ENCODE measurements at places on chromosomes 1 and 21.
A peak's percentile ranks its signal among the peaks of the same experiment; 100 is the strongest.

- DNase-seq: no peak
Observed at GRCh38 chr1:154861607-154862094, 8.4 kb downstream of the KCNN3 start.

DNA sequence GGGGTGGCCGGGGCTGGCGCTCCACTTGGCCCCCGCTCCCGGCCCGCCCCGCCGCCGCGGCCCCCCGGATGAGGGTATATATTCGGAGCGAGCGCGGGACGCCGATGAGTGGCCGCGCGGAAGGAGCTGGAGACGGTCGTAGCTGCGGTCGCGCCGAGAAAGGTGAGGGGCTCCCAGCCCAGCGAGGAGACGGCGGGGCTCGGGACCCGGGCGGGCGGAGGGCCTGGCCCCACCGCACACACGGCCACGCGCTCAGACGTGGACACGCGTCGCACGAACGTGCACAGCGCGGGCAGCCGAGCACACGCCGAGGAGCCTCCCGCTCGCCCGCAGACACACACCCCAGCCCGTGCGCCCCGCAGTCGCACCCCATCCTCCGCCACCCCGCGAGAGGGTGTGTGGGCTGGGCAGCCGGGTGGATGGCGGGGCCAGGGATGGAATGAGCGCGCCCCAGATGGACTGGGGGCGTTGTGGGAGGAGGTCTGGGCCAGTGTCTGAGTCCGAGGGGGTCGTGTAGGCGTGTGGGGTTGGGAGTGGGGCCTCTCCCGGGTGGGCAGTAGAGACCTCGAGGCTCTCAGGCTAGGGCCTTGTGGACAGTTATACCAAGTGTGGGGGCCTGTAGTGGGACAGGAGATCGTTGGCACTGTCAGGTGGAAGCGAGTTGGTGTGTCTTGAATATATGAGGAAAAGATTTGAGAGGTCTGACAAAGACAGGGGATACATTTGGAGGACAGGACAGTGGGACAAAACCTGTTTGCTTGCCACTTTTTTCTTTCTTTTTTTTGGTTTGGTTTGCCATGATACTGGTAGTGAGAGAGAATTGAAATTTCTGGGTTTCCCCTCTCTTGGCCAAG lies at the start of gene UAP1:
Gene UAP1 (plus strand): TSS at position 107 of the 854 bp plus-strand sequence. CDS start 4,347 bp downstream, outside the sequence.
- no peak for DNase-seq

DNA sequence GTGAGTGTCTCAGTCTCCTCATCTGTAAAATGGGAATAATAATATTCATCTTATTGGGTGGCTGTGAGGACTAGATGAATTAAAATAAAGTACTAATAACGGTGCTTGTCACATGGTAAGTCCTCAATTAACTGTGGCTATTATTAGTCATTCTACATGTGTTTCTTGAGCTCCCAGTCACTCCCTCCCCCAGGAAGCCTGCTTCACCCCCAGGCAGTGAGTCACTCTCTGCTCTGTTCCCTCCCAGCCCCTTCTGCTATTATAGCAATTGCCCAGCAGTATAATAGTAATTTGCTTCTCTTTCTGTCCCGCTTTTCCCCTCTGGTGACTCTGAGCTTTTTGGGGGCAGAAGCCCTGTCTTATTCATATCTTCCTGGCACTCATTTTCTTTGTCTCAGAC lies 102.0 kb downstream of the BEND5 start:
- no peak for DNase-seq

- DNase-seq: no peak
Observed at GRCh38 chr1:63968663-63969440, 195.0 kb downstream of the ROR1 start.

- DNase-seq: no peak
Observed at GRCh38 chr1:206674745-206675175, 9.9 kb upstream of the MAPKAPK2 start.

GRCh38 chr1:47782414-47783166 lies 214.6 kb downstream of the TRABD2B start:
- no peak for DNase-seq

GRCh38 chr1:92934395-92935378 lies 26.6 kb downstream of the DIPK1A start:
- DNase-seq: no peak

DNA sequence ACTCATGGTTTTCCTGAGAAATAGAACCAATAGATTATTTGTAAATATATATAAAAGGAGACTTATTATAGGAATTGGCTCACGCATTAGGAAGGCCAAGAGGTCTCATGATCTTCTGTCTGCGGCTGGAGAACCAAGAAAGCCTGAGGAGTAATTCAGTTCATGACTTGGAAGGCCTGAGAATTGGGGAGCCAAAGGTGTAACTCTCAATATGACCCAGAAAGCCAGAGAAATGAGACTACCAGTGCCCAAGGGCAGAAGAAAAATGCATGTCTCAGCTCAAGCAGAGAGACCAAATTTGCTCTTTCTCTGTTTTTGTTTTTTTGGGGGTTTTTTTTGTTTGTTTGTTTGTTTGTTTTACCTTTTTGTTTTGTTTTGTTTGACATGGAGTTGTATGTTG lies 19.5 kb downstream of the SLAMF7 start:
- no peak for DNase-seq

DNA sequence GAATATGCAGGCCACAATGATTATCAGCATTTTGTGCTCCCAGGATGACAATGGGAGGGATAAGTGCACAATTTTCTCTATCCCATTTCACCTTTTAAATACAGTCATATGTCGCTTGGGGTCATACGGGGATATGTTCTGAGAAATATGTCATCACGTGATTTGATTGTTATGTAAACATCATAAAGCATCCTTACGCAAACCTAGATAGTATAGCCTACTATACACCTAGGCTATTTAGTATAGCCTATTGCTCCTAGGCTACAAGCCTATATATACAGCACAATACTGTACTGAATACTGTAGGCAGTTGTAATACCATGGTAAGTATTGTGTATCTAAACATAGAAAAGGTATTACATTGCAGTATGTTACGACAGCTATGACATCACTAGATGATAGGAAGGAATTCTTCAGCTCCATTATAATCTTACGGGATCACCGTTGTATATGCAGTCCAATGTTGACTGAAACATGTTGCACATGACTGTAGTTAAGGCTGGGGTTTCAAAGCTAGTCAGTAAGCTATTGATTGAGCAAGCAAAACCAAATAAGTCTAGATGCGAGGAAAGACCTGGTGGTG lies 18.9 kb downstream of the RUSC1 start:
- DNase-seq: no peak

DNA sequence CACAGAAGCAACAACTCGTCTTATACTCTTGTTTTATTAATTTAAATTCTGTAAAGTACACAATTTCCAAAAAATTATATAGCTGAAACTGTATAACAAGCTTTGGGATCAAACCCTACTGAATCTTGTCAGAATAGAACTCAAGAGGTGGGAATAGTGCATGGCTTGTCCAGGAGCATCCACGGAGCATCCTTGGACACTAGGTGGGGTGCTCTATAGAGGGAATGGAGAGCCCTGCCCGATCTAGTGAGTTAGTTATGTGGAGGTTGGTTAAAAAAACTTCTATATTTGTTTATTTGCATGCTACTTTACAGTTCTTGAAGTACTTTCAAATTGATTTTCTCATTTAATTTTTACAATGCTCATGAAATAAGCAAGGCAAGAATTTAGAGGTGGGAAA lies 28.3 kb downstream of the ROR1 start:
- DNase-seq: no peak

- DNase-seq: peak; percentile 16
Observed at GRCh38 chr1:59697150-59697800, 117.5 kb upstream of the HOOK1 start.

All from CD4-positive, alpha-beta T cell treated with Interleukin-10 for 1 hour (primary cell).